COR-L47 (cell line): ENCODE measurements at places on chromosomes 6 and 20.

GRCh38 chr20:11047559-11047958, 373.8 kb upstream of the JAG1 start:
- DNase-seq: no peak

- DNase-seq: no peak
Observed at GRCh38 chr6:74087899-74088298, 391.9 kb downstream of the CD109 start.

GRCh38 chr6:87661016-87661415, 41.0 kb downstream of the AKIRIN2 start:
- no peak for DNase-seq

GRCh38 chr6:143843677-143843999, 500 bp downstream of the LTV1 start:
- no peak for DNase-seq

- DNase-seq: no peak
Observed at GRCh38 chr6:138991206-138991605, 3.2 kb upstream of the REPS1 start.

- DNase-seq: no peak
Observed at GRCh38 chr20:10940941-10941340, 267.1 kb upstream of the JAG1 start.

- no peak for DNase-seq
Observed at GRCh38 chr20:17531665-17532025, 466 bp upstream of the BFSP1 start.
